ENCODE measurements at places on chromosomes 12 and 14. TPM values are rescaled to one million over a fixed set of nuclear protein-coding genes. Genes with fewer than 3 reads are reported as not detected.

Gene TPPP2
- not detected for polyA plus RNA-seq

GRCh38 chr14:61091657-61092273, 110.7 kb downstream of the SLC38A6 start:
- no peak overlapping the region for H3K4me3 ChIP-seq
- no peaks in the 10 kb centered on the region for H3K27me3 ChIP-seq
- no peaks in the 10 kb centered on the region for H3K36me3 ChIP-seq

GRCh38 chr12:72578327-72578726, 306.2 kb downstream of the TRHDE start:
- H3K4me3 ChIP-seq = no peak overlapping the region
- no peaks in the 10 kb centered on the region for H3K4me1 ChIP-seq
- H3K27ac ChIP-seq = no peak overlapping the region

Gene HOXC10
- polyA plus RNA-seq = not detected

DNA sequence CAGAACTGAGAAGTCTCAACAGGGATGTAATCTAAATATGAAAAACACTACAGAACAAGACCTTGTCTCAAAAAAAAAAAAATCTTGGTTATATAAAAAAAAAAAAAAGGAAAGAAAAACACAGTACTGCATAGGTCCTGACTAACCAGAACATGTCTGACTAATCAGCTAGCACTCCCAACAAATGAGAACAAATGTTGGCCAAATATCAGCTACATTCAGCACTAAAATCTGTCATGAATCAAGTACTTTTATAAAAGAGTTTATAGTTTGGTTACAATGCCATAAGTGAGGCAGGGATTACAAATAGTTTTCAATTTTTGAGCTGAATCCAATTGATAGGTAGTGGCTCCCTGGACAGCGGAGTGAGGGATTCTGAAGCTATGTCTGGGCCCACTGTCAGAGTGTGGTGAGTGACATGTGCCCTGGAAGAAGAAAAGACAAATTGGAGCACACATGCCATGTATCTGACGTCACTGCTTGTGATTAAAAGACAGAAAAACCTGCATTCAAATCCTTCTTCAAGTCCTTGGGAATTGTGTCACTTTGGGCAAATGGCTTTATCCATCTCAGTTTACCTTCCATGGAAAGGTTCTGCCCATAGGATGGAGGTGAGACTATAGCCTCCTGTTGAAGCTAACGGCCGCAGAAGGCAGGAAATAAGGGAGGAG, 5.6 kb upstream of the FAM234B start:
- H3K27ac ChIP-seq = no peak overlapping the region
- DNase-seq = no peak
- H3K27me3 ChIP-seq = no peaks in the 10 kb centered on the region
- H3K36me3 ChIP-seq = no peaks in the 10 kb centered on the region
- H3K4me3 ChIP-seq = no peak overlapping the region

DNA sequence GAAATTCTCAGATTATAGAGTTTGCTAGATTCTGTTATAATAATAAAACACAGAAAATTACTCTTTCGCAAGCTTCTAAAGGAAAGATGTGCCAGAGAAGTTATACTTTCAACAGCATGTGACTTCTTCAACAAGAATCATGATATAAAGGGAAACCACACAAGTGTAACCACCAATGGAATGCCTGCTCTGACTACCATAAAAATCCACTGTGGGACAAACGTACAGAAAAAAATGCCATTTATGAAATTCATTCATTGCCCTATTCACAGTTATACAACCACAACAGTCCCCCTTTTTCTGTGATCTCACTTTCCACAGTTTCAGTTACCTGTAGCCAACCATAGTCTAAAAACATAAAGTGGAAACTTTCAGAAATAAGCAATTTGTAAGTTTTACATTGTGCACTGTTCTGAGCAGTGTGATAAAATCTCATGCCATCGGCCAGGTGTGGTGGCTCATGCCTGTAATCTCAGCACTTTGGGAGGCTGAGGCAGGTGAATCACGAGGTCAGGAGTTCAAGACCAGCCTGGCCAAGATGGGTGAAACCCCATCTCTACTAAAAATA, 3.2 kb downstream of the CATSPERB start:
- H3K4me3 ChIP-seq = no peak overlapping the region
- no peak for DNase-seq
- H3K36me3 ChIP-seq = no peaks in the 10 kb centered on the region
- no peaks in the 10 kb centered on the region for H3K27me3 ChIP-seq
- peak overlapping the region; percentile 49 for H3K27ac ChIP-seq

DNA sequence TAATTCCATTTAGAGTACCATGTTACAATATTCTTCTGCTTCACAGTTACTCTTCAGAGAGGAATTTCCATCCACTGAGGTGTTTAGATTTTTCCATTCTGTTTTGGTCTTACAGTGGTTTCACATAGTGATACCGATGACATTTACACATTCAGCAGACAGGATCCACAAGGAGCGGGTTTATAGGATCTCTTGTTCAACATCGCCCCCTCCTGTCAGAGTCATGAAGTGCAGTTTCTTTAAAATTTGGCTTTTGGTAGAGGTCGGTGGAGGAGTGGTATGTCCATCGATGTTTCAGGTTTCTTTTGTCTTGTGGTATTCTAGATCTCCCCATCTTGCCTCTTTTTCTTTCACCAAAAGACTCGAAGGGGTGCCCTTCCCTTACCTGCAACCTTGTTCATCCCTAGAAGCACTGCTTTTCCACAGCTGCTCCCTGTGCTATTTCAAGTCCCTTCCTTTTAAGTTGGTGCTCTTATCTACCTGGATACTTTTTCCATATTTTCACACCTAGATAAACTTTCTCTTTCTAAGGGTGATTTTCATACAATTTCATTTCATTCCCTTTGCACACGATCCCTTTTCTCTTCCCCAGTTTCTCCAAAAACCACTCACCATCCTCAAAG, 181.3 kb downstream of the ITPR2 start:
- peaks cover 9% of the 10 kb centered on the region for H3K4me1 ChIP-seq
- H3K4me3 ChIP-seq = no peak overlapping the region
- peaks cover 26% of the 10 kb centered on the region for H3K36me3 ChIP-seq

Gene C12orf50
- polyA plus RNA-seq = not detected
